Cardiac fibroblast (primary cell): ENCODE measurements at places on chromosomes 16 and 17.

DNA sequence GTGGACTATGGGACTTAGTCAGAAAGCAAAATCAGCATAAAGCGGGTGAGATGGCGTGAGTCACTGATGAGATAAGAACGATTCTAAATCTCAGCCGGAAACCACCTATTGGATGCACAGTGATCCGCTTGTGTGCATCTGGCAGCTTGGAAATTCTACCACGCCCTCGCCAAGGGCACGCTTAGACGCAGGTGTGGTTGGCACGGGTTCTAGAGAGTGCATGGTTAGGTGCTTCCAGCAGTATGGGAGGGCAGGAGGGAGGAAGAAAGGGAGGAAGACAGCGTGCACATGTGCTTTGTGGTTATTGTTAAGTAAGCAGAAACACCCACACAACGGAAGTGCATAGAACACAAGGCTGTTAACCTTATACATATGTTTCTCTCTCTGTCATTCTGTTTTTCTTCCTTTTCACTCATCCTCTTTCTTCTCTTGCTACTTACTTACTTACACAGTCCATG lies 374.0 kb upstream of the ASIC2 start:
- no peak for DNase-seq

DNA sequence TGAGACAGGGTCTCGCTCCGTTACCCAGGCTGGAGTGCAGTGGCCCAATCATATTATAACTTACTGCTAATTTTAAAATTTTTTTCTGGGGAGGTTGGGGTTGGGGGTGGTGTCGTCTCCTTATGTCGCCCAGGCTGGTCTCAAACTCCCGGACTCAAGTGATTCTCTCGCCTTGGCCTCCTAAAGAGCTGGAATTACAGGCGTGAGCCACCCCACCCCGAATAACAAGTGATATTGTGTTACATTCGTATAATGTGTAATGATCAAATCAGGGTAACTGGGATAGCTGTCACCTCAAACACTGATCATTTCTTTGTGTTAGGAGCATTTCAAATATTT lies 16.2 kb upstream of the KPNA2 start:
- no peak for DNase-seq

DNA sequence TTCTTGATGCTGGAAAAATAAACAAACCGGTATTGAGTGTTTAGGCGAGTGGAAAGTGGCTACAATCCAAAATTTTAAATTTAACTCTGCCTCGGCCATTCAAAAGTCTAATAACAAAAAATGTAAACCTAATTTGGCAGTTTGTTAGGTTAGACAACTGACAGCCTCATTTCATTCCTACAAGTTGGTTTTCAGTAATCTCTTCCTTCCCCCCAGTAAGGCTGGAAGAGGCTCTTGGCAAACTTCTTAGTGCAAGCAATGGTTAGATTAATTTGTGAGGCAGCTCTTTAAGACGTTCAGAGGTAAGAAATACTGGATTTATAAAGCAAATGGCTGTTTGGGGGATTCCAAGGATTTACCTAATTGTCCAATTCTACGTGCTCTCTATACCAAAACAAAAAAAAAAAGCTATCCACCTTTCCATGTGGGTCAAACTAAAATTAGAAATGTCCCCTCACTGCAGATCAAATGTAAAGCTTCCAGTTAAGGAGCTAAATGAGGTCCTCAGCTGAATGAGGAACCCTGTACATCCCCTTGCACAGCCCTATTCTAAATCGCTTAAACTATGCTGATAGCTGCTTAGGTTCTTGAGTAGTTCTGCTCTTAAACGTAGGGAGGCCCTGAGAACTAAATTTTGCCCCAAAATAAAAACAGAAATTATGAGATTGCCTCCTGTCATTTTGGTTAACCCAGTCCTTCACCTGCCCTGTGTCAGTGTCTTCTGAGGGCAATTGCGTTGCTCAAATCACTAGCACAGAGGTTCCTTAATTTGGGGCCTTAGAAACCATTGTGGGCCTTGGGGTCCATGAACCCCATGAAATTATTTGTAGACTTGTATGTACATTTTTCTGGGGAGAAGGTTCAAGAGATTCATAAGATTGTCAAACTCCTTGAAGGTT lies 2.9 kb downstream of the HEXIM1 start:
- peak; percentile 16 for DNase-seq

GRCh38 chr17:66372182-66372581 lies 69.8 kb downstream of the PRKCA start:
- no peak for DNase-seq

GRCh38 chr17:9936095-9936494 lies 31.0 kb upstream of the RCVRN start:
- DNase-seq: no peak

- peak; percentile 70 for DNase-seq
Observed at GRCh38 chr17:73017658-73018057, 74.8 kb downstream of the SLC39A11 start.

DNA sequence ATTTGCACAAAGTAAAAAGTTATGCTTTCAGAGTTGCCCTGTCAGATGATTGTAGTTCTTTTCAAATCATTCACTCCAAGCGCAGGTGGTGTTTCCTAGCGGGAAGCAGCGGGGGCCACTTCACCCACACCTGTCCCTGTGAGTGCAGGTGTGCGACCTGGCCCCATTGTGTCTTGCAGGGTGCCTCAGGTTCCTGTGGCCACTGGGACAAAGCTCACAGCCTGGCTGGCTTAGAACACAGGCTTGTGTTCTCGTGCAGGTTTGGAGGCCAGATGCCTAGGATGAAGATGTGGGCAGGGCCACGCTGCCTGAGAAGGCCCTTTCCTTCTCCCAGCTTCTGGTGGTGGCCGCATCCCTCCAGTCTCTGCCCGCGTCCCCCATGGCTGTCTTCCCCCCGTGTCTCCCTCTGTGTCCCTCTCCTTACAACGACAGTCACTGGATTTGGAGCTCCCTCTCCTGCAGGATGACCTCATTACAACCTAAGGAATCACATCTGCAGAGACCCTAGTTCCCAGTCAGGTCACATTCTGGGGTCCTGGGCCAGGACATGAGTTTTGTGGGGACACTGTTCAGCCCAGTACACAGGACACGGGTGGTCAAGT lies 90.5 kb downstream of the NPIPB11 start:
- no peak for DNase-seq

DNA sequence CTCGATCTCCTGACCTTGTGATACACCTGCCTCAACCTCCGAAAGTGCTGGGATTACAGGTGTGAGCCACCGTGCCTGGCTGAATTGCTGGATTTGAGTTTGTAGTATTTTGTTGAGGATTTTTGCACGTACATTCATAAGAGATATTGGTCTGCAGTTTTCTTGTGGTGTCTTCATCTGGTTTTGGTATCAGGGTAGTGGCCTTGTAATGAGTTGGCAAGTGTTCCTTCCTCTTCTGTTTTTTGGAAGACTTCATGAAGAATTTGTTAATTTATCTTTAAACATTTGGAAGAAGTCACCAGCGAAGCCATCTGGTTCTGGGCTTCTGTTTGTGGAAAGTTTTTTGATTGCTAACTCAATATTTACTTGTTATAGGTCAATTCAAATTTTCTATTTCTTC lies 26.9 kb downstream of the SPNS3 start:
- DNase-seq: no peak

GRCh38 chr16:77171745-77172635 lies 19.0 kb upstream of the MON1B start:
- peak; percentile 78 for DNase-seq

DNA sequence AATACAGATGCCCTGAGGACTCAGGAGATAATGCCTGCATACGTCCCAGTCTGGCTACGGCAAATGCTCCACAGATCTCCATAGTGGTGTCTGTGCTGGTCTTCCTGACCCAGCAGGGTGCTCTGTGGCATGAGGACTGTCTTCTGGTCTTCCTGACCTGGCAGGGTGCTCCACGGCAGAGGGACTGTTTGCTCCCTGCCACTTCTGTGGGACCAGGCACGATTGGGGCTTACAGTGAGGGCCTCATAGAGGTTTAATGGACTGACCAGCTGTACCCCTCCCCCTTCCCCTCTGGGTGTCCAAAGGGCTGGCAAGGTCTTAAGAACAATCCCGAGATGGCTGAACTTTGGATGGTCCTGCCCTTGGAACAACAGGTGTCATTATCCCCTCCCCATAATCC lies 123.1 kb downstream of the C16orf78 start:
- no peak for DNase-seq
